KBM-7 (cell line): ENCODE measurements at places on chromosomes 1 and 21.

DNA sequence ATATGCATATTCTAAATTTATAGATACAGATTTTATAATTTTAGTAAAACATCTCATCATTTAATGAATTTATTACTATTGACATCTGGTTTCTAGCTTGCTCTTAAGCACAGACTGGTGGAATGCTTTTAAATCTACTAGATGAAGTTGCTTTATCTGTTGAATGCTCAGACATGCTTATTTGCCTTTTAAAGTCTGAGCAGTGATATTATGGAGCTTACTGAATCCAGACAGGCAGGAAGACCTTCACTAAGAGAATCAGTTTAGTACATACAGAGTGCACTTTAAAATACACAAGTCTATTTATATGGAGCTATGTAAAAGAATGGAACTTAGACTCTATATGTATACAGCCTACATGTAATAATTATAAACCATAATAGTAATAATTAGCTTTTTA is 16.6 kb downstream of the SDCCAG8 start:
- DNase-seq = no peak

DNA sequence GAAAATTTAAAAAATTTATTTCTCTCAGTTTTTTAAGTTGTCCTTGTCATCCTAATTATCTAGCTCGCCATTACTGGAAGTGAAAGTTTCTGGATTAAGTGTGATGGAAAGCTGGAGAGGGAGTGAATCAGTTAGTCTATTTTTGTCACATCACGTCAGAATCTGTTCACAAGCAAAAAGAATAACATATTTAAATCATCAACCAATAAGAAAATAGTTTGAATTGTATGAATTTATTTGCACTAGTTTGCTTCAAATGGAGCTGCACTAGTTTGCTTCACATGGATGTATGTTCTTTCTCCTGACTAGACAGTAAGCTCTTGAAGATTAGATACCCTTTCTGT is 22.8 kb downstream of the PHC2 start:
- DNase-seq = no peak

- peak; percentile 38 for DNase-seq
These were observed 624 bp downstream of the SLC41A1 start for GRCh38 chr1:205812271-205812877.

DNA sequence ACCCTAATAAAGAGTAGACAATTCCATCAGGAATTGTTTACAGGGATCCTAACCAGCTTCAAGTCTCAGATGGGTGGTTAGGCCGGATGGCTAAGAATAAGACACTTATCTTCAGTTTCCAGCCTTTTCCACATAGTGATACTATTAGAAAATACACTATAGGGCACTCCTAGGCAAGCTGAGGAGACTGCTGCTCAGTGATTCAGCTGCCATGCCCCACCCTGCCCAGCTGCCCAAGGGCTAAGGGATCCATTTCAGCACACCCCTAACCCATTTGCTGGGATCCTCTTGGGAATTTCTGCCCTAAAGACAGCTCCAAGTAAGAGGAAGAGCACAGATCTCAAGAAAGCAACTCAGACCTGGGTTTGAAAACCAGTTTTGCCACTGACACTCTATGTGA is 31.9 kb downstream of the PLPP3 start:
- DNase-seq = no peak

DNA sequence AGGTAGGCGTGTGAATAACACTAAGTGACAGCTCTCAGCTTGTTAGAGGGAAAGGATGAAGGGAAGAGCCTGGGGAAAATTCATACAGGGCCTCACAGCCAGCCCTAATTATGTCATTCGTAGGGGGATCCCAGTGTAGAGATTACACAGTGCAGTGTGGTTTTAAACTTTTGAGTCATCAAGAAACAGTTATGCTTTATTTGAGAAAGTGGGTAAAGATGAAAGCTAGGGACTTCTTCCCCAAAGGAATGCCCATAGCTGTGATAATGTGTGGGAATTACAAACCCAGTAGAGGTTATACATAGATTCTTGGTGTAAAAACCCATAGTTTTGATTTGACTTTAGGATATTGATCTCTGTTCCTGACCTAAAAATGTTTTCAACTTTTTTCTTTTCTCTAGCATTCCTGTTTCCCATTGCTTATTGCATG is 1.9 kb downstream of the TTF2 start:
- DNase-seq = peak; percentile 17

GRCh38 chr1:186152620-186153239 is 222.3 kb downstream of the TPR start:
- DNase-seq = no peak

DNA sequence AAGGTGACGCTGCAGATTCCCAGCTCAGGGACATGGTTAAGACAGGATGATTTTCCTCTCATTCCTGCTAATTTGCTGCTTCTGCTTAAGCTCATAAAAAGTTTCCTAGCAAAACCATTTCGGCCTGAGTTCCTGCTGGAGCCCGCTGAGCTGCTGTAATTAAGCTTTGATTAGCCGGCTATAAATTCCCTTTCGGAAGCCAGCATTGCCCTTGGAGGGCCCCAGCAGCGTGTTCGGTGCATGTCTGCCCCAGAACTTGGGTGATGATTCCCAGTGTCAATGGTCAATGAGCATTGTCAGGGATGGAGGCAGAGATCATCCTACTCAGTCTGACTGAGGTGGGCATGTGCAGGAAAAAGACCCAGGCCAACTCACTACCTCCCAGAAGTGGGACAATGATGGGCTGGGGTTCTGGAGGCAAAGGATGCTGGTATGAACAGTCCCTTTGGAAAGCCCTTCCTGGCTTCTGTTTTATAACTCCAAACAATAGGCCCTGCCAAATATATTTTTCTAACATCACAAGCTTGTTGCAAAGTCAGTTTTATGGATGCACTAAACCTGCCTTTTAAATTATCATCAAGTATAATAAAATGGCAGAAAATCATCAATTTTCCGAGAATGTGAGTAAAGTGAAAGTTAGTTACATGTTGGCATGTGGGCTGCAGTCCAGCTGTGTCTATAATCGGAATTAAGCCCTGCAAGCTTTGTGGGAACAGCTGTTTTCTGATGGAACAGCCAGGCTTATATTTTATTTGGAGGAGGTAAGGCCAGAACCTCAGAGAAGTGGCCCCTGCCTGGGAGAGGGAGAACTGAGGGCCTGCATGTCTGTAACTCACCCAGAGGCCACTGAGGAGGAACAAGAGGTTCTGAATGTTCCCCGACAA is 257.1 kb downstream of the GRIK3 start:
- no peak for DNase-seq

GRCh38 chr1:65525266-65526048 is 105.0 kb downstream of the LEPR start:
- DNase-seq = no peak

DNA sequence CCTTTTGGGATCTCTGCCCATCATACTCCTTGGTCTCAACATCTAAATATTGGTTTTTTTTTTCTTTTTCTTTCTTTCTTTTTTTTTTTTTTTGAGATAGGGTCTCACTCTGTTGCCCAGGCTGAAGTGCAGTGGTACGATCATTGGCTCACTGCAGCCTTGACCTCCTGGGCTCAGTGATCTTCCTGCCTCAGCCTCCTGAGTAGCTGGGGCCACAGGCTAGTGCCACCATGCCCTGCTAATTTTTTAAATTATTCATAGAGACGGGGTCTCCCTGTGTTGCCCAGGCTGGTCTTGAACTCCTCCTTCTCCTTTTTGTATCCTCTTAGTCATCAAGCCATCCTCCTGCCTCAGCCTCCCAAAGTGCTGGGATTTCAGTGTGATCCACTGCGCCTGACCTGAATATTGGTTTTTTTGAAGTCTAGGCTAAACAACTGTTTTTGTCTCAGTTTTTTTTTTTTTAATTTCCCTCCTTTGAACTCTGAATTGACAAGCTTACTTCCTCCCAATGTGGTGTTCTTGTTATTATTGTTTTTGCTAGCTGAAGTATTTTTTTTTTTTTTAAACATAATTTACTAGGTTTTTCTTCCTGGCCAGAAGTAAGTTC is 30.9 kb downstream of the MAPKAPK2 start:
- DNase-seq = no peak

- DNase-seq = peak; percentile 40
These were observed 48.4 kb downstream of the SLAMF6 start for GRCh38 chr1:160474392-160475242.

DNA sequence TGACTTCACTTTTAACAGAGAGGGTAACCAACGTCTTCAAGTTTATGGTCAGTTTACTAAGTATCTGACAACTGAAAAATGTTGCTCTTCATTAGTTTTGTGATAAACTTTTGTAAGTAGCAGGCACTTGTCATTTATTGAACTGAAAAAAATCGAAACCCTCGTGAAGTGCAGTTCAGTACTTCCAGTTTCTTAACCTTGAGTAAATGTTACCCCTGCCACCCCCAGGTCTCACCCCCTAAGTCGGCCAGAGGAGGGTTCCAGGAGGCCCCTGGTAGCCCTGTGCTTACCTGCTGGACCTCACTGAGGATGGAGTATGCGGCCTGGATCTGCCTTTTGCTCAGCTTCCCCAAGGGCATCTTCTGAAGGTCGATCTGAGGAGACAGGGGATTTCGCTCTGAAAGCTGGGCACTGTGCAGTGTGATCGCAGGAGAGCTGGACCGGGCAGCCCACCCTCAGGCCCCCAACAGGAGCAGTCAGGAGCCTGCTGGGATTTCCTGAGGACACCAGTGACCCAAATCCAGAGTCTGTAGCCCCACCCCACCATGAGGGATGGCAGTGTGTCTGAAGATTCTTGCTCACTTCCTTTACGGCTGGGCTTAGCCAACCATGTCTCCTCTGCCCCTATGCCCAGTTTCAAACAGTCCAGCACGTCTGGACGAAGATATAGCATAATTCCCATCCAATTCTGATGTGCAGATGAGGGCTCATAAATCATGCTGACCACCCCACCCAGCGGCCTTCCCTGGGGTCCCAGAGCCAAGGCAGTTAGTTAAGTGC is 37.6 kb downstream of the PARP1 start:
- DNase-seq = no peak
